Posterior vena cava (tissue), 2 donors: ENCODE measurements at places on chromosomes 11 and 22. TPM values are rescaled to one million over a fixed set of nuclear protein-coding genes. Genes with fewer than 3 reads are reported as not detected.

- DNase-seq: no peak
Measured at GRCh38 chr22:39992088-39992826, 2.5 kb upstream of the FAM83F start.

DNA sequence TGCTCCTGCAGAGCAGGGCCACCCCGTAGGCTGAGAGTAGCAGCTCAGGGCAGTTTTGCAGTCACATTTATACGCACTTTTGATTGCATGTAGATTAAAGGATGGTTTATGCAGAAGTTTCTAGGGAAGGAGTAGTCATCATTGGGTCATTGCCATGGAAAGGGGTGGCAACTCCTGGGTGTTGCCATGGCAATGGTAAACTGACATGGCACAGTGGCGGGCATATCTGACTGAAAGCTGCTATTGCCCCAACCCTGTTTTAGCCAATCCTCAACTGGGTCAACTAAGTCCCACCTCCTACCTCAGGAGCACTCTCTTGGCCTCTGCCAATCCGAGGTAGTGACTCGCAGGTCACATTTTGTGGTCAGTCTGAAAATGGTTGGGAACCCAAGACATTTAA is 2.4 kb upstream of the ARSA start:
- DNase-seq: no peak

DNA sequence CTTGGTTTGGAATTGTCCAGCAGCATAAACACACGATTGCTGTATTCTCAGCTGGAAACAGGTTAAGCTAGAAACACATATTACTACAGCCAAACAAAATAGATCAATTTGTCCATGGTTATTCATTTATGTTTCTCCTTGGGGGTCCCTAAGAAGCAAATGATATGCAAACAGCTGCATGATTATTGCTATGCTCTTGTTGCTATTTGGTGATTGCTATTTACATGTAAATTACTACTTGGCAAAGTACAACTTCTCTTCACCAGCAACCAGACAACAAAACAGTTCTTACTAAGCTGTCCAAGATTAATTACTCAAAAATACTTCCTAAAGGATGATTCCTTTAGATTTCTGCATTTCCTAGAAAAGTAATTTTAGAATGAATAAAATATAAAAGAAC is 567.9 kb upstream of the ARHGAP42 start:
- no peak for DNase-seq

GRCh38 chr22:29003975-29004646 is 57.5 kb downstream of the C22orf31 start:
- no peak for DNase-seq

GRCh38 chr11:19595840-19596751 is 116.5 kb upstream of the NAV2 start:
- DNase-seq: peak; percentile 92

DNA sequence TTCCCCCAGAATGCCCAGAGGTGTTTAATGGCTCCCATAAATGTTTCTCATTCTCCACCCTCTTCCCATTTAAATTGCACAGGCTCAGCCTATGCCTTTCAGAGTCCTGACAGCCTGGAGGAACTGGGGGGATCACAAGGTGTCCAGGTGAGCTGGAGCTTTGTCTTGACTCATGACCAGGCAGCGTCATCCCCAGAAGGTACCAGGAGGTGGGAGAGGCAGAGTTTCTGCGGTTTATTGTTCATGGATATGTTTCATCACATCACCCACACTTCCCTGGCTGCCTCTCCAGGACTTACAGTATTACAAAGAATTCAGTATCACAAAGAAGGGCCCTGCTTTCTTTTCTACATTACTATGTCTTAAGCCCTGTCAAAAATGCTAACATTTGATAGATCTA is 103.2 kb upstream of the GALNT18 start:
- no peak for DNase-seq

SCARF2 gene
- 18.6 TPM for total RNA-seq
